ENCODE measurements at places on chromosomes 5 and 9.

DNA sequence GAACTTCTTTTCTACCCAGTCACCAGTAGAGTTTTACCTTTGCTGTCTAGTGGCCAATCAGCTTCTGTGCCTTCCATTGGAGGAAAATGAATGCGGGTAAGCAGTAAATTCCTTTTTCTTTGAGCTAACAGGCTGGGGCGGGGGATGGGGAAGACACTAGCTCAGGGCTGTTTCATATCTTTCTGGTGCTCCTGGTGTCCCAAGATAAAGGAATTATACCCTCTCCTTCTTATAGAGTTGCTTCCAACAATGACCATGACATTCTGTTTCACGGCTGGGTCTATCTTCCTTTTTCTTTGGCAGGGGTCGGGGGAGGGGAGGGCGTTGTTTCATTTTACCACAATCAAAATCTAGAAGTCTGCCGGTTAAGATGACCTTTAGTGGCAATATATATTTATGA is 51.2 kb upstream of the RPS23 start:
- DNase-seq, result no peak

DNA sequence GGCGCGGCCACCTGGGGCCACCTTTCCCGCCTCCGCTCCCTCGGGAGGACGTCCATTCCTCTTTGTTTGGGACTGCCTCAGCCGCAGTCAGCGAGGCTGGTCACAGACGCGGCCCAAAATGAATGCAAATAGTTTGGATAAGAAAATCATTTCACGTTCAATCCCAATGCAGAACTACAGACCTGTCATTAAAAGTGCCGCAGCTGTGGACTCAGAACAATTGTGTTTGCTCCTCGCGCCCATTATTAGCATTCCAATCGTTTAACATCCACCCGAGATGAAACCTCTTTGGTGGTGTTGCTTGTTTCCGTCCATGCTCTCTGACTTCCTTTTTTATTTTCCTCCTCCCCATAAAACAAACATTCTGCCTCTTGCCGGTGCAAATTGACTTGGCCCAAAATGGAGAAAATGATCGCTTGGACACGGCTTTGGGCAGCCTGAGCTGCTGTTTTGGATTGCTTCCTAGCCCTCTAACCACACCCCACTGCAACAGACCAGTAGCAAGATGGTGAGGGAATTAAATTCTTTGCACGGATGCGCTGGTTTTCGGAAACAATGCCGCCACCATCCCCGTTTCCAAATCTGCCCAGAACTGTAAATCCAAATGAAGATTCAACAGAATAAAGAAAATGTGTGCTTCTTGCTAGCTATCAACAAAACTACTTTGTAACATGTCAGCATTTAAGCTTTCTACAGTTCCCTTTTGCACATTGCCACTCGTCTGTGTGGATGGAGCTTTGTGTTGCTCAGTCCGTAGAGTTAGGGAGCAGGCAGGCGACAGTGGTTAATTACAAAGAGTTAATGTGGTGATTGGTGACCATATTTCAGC is 784 bp downstream of the NLN start:
- DNase-seq, result peak; percentile 69

- no peak for DNase-seq
These were observed 246.7 kb upstream of the COX7C start for GRCh38 chr5:86371061-86371460.

GRCh38 chr9:115164511-115164974 is 46.6 kb upstream of the TNC start:
- peak; percentile 78 for DNase-seq

DNA sequence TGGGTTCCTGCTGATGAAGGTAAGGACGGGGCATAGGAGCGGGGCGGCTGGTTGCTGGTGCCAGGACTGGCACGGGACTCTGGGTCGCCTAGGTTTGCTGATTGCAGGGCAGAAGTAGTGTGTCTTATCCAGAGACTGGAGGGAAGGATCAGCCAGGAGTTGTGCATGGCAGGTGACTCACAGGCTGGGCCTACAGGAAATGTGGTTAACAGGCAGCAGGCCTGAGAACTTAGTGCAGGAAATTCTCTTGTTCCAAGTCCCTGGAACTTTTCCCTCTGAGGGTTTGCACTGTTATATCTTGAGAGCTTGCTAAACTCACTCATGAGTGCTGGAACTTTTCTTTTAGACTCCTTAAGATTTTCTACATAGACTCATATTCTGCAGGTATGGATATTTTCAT is 95.1 kb downstream of the ANXA2R start:
- DNase-seq, result peak; percentile 80

All from fibroblast of skin of scalp (primary cell).